NCI-H524 (cell line): ENCODE measurements at places on chromosomes 1 and 21.

DNA sequence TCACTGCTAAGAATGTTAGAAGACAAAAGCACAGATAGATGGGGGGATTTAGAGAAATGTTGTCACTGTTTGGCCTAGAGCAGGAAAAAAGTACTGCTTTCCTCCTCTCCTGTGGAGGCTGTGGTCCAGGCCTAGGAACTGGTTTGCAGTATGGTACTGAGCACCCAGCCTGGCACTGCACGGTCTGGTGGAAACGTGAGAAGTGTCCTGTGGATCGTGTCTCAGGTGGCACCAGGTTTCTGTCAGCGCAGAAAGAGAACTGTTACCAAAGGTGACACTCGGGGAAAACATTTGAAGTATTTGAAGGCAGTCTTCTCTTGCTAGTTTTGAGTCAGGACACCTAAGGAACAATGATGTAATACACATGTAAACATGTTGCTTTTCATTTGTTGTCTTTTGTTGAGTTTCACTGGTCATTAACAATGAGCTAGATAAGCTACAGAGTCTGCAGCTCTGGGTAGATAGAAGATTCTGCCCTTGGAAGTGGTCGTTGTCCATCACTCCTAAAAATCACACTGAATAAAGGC, 63.0 kb downstream of the B3GALNT2 start:
- DNase-seq = no peak

- DNase-seq = no peak
Measured at GRCh38 chr1:234536741-234537140, 57.8 kb upstream of the TARBP1 start.

DNA sequence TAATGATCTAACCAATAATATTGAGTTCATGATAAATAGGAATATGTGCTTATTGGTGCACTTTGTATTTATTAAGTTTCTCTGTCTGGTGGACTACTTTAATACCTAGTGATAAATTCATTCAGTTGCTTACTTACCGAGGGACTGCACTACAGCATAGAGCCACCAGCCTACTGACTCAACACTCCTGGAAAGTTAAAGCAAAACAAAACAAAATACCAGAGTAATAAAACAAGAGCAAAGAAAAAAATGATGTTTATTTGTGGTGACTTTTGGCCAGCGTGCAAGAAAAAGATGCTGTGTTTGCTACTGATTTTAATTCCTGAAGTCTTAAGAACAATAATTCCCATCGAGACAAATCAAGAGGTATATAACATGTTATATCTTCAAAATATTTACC, 586.3 kb downstream of the PLA2G4A start:
- DNase-seq = no peak

GRCh38 chr1:231799363-231799986, 172.9 kb downstream of the DISC1 start:
- no peak for DNase-seq

DNA sequence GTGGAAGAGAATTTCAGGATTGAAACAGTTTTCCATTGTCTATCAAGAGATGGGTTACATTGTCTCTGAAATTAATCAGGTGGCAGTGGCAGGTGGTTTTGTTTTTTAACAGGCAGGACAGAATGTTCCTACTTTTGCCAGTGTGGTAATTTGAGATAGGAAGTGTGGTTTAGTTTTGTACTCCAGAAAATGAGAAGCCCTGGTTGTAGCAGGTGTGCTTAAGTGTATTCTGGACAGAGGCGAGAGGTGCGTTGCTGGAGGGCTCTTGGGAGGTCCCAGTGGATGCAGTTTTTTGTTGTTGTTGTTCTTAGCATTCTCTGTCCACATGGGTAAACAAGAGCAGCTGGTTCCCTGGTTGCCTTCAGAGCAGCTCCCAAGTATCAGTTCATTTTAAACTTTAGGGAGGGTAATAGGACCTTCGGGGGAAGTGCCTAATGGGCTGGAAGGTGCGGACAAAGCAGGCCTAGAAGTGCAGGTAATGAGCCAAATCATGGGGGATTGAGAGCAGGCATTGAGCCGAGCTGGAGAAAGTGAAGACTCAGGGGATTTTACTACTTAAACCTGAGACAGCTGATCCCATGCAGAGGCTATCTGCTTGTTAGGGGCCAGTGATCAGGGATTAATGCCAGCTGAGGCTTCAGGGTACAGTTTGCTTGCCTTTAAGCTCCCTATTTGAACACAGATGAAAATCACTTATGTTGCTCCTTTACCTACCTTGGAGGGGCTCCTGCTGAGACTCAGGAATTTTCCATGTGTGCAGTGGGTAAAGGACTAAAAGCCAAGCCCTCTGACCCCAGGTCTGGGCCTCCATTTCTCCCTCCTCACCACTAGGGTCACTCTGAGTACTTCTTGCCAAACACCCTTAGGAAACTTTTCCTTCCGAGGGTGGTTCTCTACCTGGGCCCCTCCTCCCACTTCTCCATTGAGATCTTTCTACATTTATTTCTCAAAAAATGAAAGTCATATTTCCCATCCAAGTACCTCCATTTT, 6.1 kb downstream of the PFKFB2 start:
- DNase-seq = peak; percentile 39

GRCh38 chr1:224065455-224065854, 48.5 kb upstream of the FBXO28 start:
- DNase-seq = no peak

DNA sequence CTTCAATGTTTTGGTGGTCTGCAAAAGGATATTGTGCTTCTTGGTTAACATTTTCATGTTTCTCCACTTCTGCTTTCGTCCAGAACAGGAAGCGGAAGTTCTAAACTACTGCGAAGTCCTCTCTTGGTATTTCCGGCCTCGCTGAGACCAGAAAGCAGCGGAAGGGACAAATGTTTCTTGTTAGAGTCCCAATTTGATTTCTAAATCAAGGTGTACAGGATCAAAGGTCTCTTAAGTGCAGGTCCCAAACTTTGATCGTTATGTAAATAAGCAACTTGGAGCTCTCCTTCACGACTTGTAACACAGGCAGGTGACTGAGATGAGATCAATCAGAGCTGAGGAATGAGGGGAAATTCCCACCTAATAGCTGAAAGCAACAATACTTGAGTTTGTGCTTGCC, 40.1 kb upstream of the HMCN1 start:
- DNase-seq = no peak

GRCh38 chr1:89259283-89259971, 13.2 kb downstream of the GBP5 start:
- DNase-seq = no peak

GRCh38 chr1:88276163-88276562, 407.9 kb upstream of the PKN2 start:
- no peak for DNase-seq

GRCh38 chr1:84598846-84599741, 24.9 kb upstream of the CTBS start:
- DNase-seq = no peak

GRCh38 chr1:111270771-111271463, 19.7 kb upstream of the CHIA start:
- DNase-seq = no peak

DNA sequence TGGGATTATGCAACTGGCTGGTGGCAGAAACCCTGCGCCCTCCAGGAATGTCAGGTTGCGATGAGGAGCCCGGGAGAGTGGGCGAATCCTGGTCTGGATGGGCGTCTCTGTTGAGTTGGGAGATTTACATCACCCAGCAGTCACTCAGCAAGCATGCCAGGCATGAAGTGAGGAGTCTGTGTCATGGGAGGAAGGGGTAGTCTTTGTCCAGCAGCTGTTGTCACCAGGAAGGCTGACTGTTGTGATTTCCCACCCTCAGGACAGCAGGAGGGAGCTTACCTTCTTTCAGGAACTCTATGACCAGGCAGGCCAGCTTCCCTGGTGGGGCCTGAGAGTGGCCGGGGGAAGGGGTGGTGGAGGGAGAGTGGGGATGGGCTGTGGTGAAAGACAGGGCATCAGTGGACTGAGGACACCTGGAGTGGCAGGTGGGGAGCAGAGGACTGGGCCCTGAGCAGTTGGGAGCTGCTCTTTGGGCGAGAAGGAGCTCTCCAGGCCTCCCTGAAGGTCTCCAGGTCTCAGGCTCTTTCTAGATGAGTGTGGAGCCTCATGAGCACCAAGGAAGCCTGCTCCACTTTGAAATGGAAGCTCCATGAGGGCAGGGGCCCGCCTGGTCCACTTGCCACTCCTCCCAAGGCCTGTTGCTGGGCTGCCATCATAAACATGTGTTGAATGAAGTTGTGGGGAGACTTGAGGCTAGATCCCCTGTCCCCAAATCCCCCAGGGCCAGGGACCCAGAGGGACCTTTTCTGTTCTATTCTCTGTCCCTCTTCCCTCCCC, 21.3 kb upstream of the PKP1 start:
- no peak for DNase-seq

DNA sequence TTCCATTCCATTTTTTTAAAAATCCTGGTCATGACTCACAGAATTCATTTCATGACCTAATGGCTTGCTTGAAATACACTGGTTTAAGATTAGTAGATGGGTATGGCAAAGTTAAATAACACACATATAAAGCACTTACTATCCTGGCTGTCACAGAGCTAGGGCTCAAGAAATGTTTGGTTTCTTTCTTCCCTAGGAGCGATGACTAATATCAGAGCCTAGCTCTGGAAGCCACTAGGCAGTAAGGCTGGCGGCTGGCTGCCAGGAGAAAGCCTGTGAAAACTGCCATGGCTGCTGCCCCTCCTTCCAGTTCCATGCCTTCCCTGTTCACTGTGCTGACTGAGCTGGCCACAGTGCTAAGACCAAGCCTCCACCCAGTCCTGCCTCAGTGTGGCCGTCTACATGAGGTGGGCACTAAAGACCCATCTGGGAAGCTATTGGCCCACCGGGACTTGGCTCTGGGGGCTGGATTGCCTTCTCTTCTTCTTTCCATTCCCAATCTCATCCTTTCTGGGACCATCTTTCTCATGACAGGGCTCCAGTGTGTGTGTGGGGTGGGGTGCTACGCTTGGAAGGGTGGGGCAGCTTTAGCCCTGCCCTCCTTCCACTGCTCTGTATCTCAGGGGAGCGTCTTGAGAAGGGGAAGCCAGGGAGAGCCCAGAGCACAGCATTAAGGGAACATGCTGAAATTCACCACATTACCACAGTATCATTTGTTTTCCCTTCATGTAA, 10.8 kb upstream of the ASCL5 start:
- DNase-seq = no peak

DNA sequence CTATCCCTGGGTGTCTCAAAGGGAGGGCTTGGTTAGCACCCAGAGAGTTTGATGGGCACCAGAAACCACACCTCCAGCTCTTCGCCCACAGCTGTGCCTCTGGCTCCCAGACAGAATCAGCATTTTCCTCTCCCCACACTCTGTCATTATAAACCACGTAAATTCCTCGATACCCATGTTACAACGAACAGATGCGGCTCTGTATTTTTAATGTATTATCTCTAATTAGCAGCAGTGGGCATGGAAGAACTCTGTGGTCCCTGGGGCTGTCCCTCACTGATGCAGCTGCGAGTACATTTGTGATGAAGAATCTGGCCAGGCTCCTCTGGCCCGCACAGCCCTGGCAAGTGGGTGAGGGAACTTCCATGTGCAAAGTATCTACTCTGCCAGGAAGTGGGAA, 10.8 kb downstream of the HMGB4 start:
- no peak for DNase-seq

DNA sequence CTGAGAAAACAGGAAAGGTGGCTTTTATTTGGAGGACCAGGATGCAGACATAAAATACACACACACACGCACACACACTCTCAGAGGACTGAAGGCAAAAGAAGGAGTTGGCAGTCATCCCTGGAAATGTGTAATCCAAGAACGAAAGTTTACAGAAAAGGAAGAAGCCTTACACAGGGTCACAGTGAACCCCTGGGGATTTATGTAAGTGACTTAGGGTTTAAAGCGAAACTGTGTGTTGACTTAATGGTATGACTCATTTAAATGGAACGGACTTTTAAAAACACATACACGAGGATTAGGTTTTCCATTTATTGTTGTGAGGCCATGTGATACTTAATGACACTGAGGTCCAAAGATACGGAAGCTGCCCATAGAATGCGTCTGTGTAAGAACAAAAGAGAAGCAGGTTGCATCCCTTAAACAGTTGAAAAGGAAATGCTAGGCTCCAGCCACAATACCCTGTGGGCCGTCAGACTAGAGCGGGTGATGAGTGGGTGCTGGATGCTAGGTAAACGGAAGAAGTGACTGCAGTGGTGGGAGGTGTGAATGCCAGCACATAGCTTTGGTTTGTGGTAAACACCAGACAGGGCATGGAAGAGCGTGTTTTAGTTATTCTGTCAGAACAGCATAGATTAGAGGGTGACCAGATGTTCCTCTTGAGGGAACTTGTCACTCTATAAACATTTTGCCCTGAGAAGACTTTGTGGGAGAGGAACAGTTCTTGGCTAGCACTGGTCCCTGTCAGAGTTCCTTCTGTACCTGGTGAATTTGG, 21.6 kb upstream of the BCL10 start:
- DNase-seq = no peak

GRCh38 chr1:46174448-46175231, at the start of gene TSPAN1:
Gene TSPAN1 (plus strand): TSS chr1:46175087. CDS start chr1:46181108, 6,021 bp downstream.
- no peak for DNase-seq

- DNase-seq = no peak
Measured at GRCh38 chr1:182235952-182236650, 155.5 kb downstream of the GLUL start.

GRCh38 chr21:35508139-35508888, 459.2 kb upstream of the RUNX1 start:
- peak; percentile 89 for DNase-seq

DNA sequence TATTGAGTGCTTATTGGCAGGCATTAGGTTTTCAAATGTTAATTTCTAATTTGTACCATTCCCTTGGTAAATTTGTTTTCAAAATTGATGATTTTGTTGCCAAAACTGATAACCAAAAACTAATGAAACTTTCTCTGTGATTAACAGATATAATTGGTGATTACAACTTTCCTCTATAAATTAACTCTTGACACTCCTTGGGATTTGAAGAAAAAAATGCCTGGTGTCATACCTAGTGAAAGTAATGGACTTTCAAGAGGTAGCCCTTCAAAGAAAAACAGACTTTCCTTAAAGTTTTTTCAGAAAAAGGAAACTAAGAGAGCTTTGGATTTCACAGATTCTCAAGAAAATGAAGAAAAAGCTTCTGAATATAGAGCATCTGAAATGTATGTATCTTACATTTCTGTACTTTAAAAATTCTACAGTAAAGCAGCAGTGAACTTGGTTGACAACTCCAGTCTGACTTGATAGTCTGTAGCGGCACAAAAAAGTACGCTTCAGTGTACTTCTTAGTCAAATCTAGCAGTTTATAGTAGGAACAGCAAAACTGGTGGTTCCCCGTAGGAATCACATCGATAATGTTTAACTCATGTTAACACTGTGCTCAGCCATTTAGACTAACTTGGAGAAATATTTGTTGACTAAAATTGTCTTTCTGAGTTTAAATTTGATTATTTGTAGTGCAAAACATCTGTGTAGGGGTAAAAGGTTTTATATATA, 3.0 kb downstream of the USP1 start:
- DNase-seq = no peak

- DNase-seq = no peak
Measured at GRCh38 chr1:165647517-165647916, 16.5 kb downstream of the MGST3 start.

DNA sequence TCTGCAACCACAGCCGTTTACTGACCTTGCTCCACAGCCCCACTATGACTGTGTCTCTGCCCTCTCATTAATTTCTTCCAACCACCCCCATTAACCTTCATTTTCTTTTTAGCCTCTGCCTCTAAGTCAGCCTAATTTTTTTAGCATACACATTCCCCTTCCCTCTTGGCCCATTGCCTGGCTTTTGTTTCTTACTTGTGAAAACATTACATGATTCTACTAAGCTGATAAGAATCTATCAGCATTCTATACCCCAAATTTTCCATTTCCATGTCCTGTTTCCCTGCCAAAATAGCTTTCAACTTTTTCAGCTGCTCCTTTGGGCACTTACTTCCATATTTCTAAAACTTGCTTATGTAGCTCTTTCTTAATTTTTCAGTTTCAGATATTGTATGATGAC, 79.8 kb downstream of the PCP4 start:
- no peak for DNase-seq
